ENCODE measurements at places on chromosomes 12 and 14. TPM values are rescaled to one million over a fixed set of nuclear protein-coding genes. Genes with fewer than 3 reads are reported as not detected.

The SLC38A4 gene
- total RNA-seq, result 0.17 TPM

The ASCL1 gene
- total RNA-seq, result not detected

The NT5DC3 gene
- total RNA-seq, result 169 TPM

The OR6C1 gene
- total RNA-seq, result not detected

The SLC5A8 gene
- total RNA-seq, result not detected

The WNT1 gene
- total RNA-seq, result not detected

The TMEM30B gene
- 4.4 TPM for total RNA-seq

The ADAM20 gene
- total RNA-seq, result 0.63 TPM

The UBR7 gene
- total RNA-seq, result 32.4 TPM

The TMEM179 gene
- 1.4 TPM for total RNA-seq

The ARHGAP9 gene
- total RNA-seq, result 11.6 TPM

The MFAP5 gene
- 249 TPM for total RNA-seq

The SIX1 gene
- 0.42 TPM for total RNA-seq

The C3AR1 gene
- 8.9 TPM for total RNA-seq

The HOXC10 gene
- not detected for total RNA-seq

The ANG gene
- 22.0 TPM for total RNA-seq

The SLC6A12 gene
- total RNA-seq, result not detected

The STAT2 gene
- 78.9 TPM for total RNA-seq

The FAM216A gene
- total RNA-seq, result 10.4 TPM

The PNN gene
- 22.0 TPM for total RNA-seq

The GMFB gene
- 21.4 TPM for total RNA-seq

The PTGER2 gene
- 3.4 TPM for total RNA-seq

The KRT79 gene
- total RNA-seq, result not detected

The EML5 gene
- 3.7 TPM for total RNA-seq

The PRIM1 gene
- total RNA-seq, result 3.3 TPM

The HPD gene
- 3.3 TPM for total RNA-seq

The NTN4 gene
- 54.0 TPM for total RNA-seq

The FBXO21 gene
- 40.7 TPM for total RNA-seq

The MYO1H gene
- total RNA-seq, result not detected

The VWF gene
- 183 TPM for total RNA-seq

The TAS2R10 gene
- total RNA-seq, result not detected

The SLC7A7 gene
- total RNA-seq, result 9.6 TPM

The DNAH10 gene
- not detected for total RNA-seq

The KERA gene
- total RNA-seq, result not detected

The ADGRD1 gene
- total RNA-seq, result 40.7 TPM

The MANSC4 gene
- total RNA-seq, result 0.39 TPM

The SNRNP35 gene
- 22.0 TPM for total RNA-seq

The HAL gene
- 1.2 TPM for total RNA-seq

The ABCC9 gene
- total RNA-seq, result 58.6 TPM

The CMA1 gene
- 2.6 TPM for total RNA-seq

The SMARCD1 gene
- 72.4 TPM for total RNA-seq

The BBOF1 gene
- 10.6 TPM for total RNA-seq

The RAD51AP1 gene
- total RNA-seq, result 1.4 TPM

The GARIN6 gene
- total RNA-seq, result not detected

The BATF gene
- 37.3 TPM for total RNA-seq

The IGFBP6 gene
- 626 TPM for total RNA-seq

The STAC3 gene
- 1.7 TPM for total RNA-seq

The PCED1B gene
- 2.1 TPM for total RNA-seq

Measured in esophagus muscularis mucosa (tissue), 4 donors.